ENCODE measurements at places on chromosomes 16 and 17.

DNA sequence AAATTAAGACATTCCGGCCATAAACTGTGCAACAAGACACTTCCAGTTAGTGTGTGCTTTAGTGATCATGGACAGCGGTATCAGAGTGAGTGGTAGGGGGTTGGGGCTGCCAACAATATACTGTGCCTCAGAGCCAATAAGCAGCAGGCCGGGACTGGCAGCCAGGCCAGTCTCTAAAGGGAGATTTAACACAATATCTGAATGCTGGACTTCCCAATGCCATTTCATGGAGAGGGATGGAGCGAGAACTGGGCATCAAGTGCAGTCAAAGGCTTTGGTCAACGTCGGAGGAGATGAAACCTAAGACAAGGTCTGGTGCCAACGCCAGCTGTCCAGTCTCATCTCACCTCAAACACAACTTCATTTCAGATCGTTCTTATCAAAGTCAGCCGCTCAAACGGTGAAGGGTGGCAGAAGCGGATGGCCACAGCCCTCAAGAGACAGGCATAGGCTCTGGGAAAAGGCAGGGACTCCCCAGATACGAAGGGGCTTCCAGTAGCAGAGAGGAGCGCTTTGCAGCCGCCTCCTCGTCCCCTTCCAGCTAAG lies 935 bp downstream of the USP32 start:
- peak; percentile 72 for DNase-seq

GRCh38 chr16:57711346-57711745 lies 16.7 kb downstream of the DRC7 start:
- DNase-seq = no peak

GRCh38 chr17:63275318-63275970 lies 170.7 kb downstream of the CYB561 start:
- DNase-seq = no peak

DNA sequence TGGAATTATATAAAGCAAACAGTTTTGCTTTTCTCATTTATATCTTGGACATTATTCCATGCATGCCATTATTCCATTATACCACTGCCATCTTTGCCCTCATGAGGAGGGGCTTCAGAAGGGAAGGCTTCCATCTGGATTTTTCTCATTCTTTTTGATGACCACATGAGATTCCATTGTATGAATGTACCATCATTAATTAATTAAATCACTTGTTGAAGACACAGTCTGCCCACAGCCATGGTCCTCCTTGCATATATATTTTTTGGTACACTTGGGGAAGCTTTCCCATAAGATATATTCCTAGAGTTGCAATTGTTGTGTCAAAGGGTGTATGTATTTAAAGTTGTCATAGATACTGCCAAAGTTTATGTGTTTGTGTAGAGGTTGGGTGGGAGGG lies 7.1 kb downstream of the ARL4D start:
- no peak for DNase-seq

GRCh38 chr16:972316-973002 lies 1.7 kb upstream of the LMF1 start:
- no peak for DNase-seq

- DNase-seq = no peak
Measured at GRCh38 chr17:3838206-3838605, 7.8 kb downstream of the NCBP3 start.

- no peak for DNase-seq
Measured at GRCh38 chr17:29686993-29687590, 64.4 kb upstream of the CORO6 start.

GRCh38 chr17:11924076-11924475 lies 73.2 kb downstream of the ZNF18 start:
- no peak for DNase-seq

- DNase-seq = no peak
Measured at GRCh38 chr16:12021578-12022253, 45.2 kb downstream of the SNX29 start.

DNA sequence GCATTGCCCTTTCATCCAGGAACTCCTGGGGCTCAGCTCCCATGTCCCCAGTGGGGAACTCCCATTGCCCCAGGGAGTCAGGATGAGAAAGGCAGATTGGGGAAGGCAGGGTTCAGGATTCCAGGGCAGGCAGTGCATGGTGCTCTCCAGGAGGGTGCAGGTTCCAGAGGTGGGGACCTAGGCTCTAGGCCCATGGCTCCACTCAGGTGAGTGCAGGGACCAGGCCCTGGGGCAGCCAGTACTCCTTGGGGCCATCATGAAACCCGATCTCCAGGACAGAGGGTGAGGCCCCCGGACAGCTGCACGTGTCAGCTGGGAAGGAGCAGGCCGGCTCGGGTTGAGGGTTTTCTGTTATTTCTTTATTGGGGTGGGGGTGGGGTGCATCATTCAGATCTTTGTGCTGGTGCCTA lies 1.3 kb upstream of the MTSS2 start:
- no peak for DNase-seq

DNA sequence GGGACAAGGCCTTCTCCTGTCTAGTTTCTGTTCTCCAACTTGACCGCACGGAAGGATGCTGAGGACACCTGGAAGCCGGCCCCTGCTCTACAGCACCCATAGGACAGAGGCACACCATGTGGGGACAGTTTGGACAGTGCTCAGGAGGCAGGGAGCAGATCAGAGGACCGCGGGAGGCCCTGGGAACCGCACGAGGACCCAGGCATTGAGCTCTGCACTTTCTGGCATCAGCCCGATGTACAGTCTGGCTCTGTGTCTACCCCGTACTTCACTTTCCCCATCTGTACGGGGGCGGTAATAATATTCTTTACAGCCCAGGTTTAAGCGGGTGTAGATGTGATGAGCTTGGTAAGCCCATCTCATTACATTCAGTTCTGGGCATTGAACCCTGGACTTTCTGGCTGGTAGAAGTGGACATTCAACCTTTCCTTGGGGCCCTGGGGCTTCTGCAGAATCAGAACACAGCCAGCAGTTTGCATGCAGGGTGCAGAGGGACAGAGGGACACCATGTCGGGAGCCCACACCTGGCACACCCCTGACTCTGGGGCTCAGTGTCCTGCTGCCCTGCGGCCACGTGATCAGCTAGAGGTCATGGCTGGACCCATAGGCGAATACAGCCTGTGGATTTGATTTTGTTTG lies 258.7 kb downstream of the SEC14L1 start:
- DNase-seq = no peak

- no peak for DNase-seq
Measured at GRCh38 chr17:17568772-17569195, 22.7 kb downstream of the PEMT start.

GRCh38 chr16:89678258-89678657 lies 8.2 kb upstream of the CDK10 start:
- DNase-seq = no peak

Data from natural killer cell treated with Interleukin-12 subunit alpha and Interleukin-12 subunit beta and Interleukin-15 and Interleukin-18, amount 100 ng/mL, for 72 hours (primary cell).